ENCODE measurements at places on chromosomes 11 and 22.

- DNase-seq, result no peak
These were observed 30.7 kb downstream of the SERPINH1 start for GRCh38 chr11:75592715-75593114.

- no peak for DNase-seq
These were observed 80.0 kb upstream of the HTATIP2 start for GRCh38 chr11:20283475-20283874.

DNA sequence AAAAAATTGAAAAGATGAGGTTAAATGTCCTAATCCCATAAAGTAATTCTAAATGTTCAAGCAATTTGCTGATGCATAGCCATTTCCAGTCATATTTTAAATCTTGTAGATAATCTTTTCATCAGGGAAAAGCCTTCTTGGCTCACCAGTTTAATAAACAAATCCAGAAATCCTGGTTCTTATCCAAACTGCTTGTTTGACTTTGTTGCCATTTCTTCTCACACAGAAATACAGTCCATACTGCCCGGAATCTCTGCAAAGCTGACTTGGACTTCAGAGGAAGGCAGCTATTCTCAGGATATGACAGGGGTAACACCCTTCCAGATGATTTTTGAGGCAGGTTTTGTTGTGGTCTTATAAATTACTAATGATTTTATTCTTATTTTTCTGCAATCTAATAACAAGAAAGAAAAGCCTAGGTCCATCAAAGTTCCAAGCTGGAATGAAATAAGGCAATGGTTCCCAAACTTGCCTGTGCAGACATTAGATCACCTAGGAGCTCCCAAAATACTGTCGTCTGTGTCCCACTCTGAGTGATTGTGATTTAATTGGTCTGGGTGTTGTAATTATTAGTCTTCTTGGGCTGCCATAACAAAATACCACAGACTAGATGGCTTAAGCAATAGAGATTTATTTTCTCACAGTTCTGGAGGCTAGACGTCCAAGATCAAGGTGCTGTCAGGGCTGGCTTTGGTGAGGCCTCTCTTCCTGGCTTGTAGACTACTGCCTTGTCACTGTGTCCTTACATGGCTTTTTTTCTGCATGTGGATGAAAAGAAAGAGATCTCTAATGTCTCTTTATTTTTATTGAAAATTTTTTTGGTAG lies 55.1 kb upstream of the RCE1 start:
- no peak for DNase-seq

GRCh38 chr11:67411785-67412152 lies 3.7 kb upstream of the CARNS1 start:
- DNase-seq, result no peak

DNA sequence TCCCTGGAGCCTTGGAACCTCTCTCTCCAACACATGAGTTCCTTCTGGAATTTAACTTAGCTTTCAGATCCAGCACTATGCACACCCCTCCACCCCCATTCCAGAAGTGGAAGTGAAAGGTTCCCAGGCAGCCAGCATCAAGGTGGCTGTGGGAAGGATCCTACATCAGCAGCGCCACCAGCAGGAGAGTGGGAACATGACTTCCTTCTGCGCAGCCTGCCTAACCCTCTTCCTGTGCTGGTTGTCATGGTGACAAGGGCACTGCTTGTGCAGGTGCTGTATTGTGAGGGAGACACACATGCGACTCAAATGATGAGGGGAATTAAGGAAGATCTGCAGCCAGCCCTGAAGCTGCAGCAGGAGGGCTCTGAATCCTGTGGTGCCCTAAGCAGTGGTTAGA lies 904.5 kb upstream of the API5 start:
- no peak for DNase-seq

DNA sequence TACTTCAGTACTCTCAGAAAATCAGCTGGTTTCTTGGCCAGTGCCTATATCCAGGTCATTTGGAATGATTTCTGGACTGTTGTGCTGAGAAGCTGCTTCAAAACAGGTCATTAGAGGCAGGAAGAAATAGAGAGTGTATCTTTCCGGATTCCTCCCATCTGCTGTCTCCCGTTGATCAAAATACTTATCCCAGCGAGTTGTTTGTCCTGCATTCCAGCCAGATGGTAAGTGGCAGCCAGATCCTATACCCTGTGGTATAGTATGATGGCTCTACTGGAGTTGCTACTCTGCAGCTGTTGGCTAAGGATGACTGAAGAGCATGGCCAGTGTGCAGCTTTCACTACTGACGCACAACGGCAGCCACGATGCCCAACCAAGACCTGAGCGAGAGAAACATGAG lies 560.9 kb upstream of the ANO5 start:
- no peak for DNase-seq

GRCh38 chr22:50148991-50149721 lies 21.4 kb upstream of the PANX2 start:
- peak; percentile 37 for DNase-seq

GRCh38 chr11:82225930-82226329 lies 507.7 kb downstream of the FAM181B start:
- DNase-seq, result no peak

GRCh38 chr11:118744046-118744445 lies 46.9 kb downstream of the DDX6 start:
- DNase-seq, result no peak

GRCh38 chr11:134170177-134170918 lies 53.4 kb downstream of the NCAPD3 start:
- no peak for DNase-seq

GRCh38 chr22:43197271-43197941 lies 10.5 kb upstream of the TTLL12 start:
- no peak for DNase-seq

- DNase-seq, result peak; percentile 25
These were observed 4.0 kb downstream of the NAP1L4 start for GRCh38 chr11:2987881-2988861.

- DNase-seq, result no peak
These were observed 9.4 kb downstream of the CCDC188 start for GRCh38 chr22:20141186-20142077.

DNA sequence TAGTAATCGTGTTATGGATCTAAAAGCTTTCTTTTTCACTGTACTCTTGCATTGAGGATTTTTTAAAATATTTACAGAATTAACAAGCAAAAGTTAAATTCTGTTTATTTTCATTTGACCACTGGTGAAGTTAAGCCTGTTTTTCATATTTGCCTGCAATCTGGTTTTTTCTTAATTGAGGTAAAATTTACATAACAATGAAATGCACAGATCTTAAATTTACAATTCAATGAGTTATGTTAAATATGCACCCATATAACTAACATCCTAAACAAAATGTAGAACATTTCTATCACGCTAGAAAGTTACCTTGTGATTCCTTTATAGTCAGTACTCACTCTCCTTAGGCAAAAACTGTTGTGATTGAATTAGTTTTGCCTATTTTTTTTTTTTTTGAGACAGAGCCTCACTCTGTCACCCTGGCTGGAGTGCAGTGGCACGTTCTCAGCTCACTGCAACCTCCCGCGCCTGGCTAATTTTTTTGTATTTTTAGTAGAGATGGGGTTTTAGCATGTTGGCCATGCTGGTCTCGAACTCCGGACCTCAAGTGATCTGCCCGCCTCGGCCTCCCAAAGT lies 54.5 kb upstream of the WEE1 start:
- no peak for DNase-seq

DNA sequence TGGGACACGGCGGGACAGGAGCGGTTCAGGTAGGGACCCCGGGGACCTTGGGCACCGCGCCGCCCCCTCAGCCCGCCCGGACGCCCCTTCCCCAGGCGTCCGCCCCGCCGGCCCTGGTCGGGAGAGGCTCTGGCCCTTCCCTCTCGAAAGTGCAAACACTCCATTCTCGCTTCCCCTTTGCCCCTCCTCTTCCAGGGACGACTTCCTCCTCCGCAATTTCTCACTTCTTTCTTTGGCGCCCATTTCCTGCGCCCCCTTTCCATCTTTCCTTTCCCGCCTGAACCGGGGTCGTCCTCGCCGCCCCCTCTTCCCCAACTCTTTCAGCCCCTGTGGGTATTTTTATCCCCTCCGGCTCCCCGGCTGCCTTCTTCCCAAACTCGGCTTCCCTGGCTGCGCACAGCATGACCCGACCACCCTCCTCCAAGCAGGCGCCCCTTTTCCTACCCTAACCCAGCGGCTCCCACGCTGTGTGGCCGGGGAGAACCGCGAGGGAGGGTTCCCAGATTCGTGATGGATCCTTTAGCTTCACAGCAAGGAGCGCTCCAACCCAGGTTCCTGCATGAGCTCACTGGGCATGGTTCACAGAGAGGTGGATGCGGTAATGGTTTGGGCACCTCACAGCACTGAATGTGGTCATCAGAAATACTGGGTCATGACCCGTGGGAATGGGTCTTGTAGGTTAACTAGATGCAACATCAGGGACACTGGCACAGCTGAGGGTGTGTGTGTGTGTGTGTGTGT lies 689 bp downstream of the RAB39A start:
- DNase-seq, result no peak

GRCh38 chr11:10441652-10442503 lies 13.2 kb upstream of the AMPD3 start:
- no peak for DNase-seq

DNA sequence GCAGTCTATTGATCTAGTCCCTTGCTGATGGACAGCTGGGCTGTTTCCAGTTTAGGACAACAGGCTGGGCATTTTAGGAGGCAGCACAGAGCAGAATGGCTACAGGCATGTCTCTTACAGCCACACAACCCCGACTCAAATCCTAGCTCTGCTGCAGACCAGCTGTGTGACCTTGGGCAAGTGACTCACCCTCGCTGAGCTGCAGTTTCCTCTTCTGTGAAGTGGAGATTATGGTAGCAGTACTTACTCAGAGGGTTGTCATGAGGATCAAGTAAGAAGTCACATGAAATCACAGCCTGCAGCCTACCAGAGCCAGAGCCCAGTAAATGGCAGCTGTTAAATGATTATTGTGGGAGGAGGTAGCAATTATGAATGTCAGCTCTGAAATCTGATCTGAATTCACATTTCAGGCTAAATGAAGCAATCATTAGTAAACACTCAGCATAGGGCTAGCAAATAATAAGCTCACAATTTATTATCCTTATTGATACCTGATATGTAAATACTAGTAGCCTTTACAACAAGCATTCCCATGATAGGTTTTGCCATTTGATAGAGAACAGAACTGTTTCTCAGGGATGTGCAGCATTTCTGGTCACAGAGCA lies 58.9 kb downstream of the MYEOV start:
- DNase-seq, result peak; percentile 30

DNA sequence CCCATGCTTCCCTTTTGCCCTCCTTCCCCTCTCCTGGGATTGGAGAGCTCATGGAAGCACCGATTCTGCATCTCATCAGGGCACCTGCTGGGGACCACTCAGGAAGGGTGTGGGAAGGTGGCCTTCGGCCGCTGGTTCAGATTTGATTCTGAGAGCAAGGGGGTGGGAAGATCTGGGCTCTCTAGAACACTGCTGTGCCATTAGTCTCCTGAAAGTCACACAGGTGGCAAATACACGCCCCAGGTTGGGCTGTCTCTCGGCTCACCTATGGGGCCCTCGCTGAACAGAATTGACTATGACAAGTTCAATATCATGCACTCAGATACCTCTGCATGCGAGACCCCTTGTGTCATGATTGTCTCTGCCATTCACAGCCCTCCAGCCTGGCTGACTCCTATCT lies 12.8 kb upstream of the APOBEC3A start:
- DNase-seq, result no peak

DNA sequence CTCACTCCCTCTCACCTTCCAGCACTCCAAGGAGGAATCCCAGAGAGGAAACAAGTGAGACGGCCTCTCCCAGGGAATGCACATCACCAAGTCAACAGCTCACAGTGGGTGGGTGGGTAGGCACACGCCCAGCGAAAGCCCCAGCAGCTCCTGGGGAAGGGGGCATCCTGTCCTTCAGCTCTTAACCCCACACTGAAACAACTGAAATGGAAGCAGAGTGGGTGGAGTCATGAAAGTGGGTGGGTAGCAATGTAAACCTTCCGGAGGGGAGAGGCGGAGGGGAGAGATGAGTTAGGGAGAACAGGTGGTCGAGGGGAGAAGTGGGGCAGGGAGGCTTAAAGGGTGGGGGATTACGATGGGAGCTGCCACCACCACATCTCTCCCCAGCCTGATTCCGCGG lies 5.4 kb downstream of the MCHR1 start:
- no peak for DNase-seq

- DNase-seq, result no peak
These were observed 18.0 kb downstream of the ST13 start for GRCh38 chr22:40838486-40838885.

GRCh38 chr22:45077826-45078334 lies 68.1 kb upstream of the PHF21B start:
- DNase-seq, result no peak

DNA sequence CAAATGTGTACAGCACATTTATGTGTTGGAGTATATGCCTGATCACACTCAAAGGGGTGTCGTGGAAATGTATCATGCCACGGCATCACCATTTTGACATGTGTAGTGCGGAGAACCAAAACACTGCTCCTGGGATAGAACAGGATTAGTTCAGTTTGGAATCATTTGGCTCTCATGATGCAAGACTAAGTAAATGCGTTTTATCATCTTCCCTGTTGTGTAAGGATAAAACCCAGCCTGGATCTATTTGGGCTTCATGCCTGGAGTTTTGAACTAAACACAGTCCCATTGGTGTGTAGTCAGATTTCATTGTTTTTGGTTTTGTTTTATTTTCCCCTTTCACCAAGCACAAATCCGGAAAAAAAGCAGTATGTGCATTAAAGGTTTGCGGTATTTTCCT lies 574.3 kb downstream of the NTM start:
- no peak for DNase-seq

GRCh38 chr11:117218133-117218915 lies 13.5 kb downstream of the PCSK7 start:
- DNase-seq, result no peak

DNA sequence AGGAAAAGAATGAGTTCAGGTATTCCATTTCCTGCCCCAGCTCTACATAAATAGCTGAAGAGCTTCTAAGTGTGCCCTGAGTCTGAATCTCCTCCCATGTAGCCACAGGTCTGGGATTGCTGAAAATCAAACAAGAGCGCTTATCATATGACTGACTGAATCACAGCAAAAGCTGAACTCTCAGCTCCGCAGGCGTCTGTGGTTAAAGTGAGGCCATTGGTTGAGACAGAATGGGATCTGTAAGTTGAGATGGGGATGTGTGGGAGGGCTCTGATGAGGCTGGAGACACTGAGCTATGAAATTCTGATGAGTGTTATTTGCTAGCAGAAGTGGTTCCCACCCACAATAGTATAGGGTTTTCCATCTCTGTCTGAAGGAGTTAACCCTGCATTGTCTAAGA lies 637.0 kb downstream of the OPCML start:
- no peak for DNase-seq

- no peak for DNase-seq
These were observed 13.9 kb downstream of the CSRP3 start for GRCh38 chr11:19187833-19188258.

Data from stimulated activated CD4-positive, alpha-beta T cell treated with anti-CD3 and anti-CD28 coated beads, TNF-alpha, amount 100 ng/mL, for 24 hours (primary cell).